Stimulated activated CD8-positive, alpha-beta memory T cell treated with anti-CD3 and anti-CD28 coated beads, Interleukin-2, amount 100 ng/mL, for 1 hour (primary cell): ENCODE measurements at places on chromosomes 5 and 9.

DNA sequence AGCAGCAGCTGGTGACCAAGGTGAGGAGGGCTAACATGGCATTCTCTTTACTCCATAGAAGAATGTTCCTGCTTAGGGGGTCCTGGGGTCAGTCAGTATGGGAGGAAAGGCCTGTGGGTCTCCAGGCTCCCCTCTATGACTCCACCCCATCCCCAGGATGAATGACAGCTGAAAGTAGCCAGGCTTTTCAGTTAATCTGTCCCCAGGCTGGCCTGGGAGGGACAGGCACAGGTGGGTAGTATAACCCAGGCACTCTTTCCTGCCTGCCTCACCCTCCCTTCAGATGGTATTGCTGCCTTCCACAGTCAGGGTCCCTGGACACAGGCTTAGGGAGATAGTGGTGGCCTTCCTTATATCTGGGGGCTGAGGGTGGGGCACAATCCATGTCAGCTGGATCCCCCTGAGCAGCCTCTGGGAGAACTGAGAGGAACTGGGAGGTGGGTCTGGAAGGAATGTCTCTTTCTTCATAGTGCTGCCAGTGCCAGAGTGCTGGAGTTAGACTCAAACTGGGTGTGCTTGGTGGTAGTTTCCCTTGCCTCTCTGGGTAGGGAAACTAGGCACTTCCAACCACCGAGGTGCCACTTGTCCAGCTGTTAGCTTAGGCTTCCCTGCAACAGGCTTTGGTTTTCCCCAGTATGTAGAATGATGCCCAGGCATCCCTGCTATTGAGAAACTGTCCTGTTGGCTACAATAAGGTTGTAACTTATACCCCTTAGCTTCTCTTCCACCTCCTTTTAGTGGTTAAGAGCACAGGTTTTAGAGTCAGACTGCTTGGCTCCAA, 27.8 kb downstream of the LARP1 start:
- DNase-seq, result no peak

DNA sequence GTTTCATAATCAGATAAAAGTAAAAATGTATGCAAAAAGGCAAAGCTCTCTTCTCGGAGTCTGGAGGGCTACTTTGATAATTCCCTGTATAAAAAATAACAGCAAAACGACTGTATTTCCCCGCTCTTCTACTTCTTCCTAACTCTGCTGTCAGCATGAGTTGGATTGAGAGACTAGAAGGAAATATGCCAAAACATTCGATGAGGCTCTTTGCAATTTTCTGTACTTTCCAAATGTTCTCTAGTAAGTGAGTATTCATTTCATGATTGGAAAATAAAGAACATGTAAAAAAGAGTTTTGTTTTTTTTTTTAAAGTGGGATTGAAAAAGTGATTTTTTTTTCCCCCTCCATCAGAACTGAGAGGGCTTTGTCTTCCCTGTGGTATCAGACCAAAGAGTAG, 677.5 kb downstream of the ACTL7B start:
- no peak for DNase-seq

GRCh38 chr5:96384353-96384752, 48.7 kb downstream of the PCSK1 start:
- no peak for DNase-seq

GRCh38 chr5:32711681-32712480, 760 bp downstream of the NPR3 start:
- no peak for DNase-seq

DNA sequence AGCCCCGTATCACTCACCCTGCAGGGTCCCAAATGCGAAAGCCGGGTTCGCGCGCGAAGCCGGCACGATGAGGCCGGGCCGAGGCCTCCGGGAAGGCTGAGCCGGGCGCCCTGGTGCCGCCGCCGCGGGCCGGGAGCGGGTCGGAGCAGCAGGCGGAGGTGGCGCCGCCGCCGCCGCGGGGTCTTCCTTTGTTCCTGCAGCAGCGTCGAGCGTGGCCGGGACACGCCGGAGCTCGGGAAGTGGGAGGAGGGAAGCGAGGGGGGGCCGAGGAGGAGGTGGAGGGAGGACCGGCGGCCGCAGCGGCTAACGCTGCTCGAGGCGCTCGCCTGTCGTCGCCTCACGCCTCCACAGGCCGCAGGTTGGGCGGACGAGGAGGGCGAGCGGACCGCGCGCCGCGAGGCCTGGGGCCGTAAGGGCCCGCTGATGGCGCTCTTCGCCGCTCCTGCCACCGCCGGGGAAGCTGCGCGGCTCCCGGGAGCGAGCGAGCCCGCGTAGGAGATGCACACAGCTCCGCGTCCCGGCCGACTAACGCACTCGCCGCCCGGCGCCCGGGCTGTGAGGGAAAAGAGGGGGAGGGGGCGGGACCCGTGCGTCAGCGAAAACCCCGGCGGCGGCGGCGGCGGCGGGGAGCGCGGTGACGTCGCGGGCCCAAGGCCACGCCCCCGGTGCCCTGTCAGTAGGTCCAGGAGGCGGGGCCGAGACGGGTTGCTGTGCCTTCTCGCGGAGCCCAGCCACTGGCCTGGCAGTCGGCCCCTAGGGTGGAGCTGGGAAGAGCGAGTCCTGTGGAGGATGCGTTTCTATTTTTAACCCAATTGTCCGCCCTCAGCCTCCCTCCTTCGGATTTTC, at the start of gene ZFAND5:
Gene ZFAND5, minus strand, starts transcription at position 530 of the 846 bp plus-strand sequence. CDS start 4,430 bp downstream, outside the sequence.
- DNase-seq, result peak; percentile 90

DNA sequence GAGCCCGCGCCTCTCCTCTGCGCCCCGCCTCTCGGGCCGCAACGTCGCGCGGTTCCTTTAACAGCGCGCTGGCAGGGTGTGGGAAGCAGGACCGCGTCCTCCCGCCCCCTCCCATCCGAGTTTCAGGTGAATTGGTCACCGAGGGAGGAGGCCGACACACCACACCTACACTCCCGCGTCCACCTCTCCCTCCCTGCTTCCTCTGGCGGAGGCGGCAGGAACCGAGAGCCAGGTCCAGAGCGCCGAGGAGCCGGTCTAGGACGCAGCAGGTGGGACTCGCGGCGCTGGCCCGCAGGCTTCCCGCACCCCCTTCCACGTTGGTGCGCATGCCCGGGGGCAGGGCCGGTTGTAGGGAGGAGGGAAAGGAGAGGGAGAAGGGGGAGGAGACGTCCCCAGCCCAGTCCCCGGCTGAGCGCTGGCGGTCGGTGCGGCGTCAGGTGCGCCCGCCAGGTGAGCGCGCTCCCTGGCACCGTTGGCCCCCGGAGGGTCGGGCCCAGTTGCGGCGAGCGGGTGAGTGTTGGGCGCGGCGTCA, at the start of gene OCLN:
Gene OCLN, plus strand, starts transcription at position 400 of the 532 bp plus-strand sequence. CDS start 11,455 bp downstream, outside the sequence.
- DNase-seq, result no peak

- DNase-seq, result no peak
These were observed 56.5 kb upstream of the FSD1L start for GRCh38 chr9:105391288-105391687.

DNA sequence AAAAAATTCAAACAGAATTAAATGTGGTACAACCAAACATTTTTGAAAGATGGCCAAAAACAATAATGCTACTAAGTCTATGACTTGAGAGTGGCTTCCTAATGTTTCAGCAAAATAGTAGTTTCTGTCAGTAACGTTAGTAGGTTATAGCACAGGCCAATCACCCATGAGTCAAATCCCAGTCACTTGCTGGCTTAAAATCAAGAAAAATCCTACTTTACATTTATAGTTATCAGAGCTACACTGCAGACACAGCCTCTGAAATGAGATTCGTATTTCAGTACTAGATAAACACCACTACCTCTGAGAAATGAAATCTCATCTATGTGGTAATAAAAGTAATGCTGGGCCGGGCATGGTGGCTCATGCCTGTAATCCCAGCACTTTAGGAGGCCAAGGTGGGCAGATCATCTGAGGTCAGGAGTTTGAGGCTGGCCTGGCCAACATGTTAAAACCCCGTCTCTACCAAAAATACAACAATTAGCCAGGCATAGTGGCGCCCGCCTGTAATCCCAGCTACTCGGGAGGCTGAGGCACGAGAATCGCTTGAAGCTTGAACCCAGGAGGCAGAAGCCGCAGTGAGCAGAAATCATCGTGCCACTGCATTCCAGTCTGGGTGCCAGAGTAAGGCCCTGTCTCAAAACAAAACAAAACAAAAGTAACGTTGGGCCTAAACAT, 6.1 kb downstream of the ZDHHC21 start:
- DNase-seq, result no peak

GRCh38 chr9:92963831-92964606, 16.7 kb downstream of the FGD3 start:
- peak; percentile 36 for DNase-seq

DNA sequence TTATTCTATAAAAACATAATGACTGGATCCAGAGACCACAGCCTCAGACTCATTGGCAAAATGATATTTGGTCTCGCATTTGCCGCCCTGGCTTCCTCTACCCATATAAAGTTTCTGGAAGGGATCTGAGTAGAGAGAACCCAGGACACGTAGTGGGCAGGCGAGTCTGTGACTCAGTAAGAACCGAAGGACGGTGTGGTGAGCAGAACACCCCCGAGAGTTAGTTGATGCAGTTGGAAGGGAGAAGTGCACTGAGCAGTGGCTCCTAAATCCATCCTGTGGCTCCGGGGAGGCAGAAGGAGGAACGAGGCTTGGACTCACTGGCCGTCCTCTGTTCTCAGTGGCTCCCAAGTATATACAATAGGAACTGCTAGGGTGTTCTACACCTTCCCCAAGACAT, 11.5 kb downstream of the SPRY4 start:
- no peak for DNase-seq

GRCh38 chr5:82151204-82151603, 127.0 kb downstream of the RPS23 start:
- DNase-seq, result no peak

DNA sequence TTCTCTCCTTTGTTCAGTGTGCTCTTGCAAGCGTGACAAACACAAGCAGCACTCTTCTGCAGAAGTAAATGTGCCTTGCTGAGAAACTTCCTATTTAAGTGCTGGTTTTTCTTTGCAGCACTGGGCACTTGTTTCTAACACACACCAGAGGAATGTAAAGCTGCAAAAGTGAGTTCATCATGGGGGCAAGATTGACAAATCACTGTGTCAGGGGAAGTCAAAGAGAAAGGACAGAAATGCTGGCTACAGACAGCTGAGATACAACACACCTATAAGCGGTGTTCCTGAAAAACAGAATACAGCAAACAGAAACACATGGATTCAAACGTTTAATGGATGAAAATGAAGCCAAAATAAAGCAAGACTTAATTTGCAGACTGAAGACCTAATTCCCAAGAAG, 19.6 kb downstream of the ROR2 start:
- no peak for DNase-seq

DNA sequence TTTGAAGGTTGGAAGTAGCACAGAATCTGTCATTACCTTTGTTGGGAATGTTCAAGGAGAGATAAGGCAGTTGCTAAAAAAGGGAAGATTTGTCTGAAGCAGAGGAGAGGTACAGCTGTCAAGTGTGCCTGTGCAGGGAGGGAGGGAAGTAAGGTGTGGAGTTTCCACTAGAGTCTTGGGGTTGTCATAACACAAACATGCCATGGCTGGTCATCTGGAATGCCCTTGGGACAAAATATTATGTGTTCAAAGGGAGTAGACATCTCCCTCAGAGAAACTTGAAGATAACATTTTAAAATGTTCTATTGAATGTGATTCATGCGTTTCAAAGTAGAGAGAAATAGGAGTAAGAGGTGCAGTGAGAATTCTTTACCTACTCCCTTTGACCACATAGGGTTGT, 95.0 kb downstream of the MUSK start:
- DNase-seq, result no peak

DNA sequence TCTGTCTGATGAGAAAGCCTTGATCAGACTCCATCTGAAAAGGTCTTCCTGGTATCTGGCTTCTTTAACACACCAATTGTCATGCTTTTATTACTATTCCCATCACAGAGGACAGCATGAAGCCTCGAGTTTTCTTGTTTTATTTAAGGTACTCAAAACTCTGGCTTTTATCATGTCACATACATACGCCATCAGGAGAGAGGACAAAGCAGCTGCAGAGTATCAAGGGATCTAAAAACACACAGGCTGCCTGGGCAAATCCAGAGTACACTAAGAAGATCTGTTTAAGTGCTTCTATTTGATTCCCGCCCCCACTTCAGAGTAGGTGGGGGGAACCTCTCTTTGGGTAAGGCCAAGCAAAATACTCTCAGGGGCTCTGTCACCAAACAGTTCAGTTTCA, 277.2 kb downstream of the SPOCK1 start:
- DNase-seq, result no peak

- no peak for DNase-seq
These were observed 78.8 kb downstream of the F2RL2 start for GRCh38 chr5:76544268-76544926.

- no peak for DNase-seq
These were observed 6.8 kb upstream of the CEP120 start for GRCh38 chr5:123429993-123430392.

GRCh38 chr5:170636206-170636605, 132.4 kb downstream of the KCNIP1 start:
- DNase-seq, result no peak

GRCh38 chr5:83527722-83528438, 56.3 kb downstream of the VCAN start:
- DNase-seq, result no peak

GRCh38 chr5:107056278-107056677, 614.5 kb downstream of the EFNA5 start:
- no peak for DNase-seq

- DNase-seq, result no peak
These were observed 1.4 kb upstream of the PTTG1 start for GRCh38 chr5:160420331-160420610.

- no peak for DNase-seq
These were observed 103.2 kb downstream of the DPYSL3 start for GRCh38 chr5:147406636-147407035.

DNA sequence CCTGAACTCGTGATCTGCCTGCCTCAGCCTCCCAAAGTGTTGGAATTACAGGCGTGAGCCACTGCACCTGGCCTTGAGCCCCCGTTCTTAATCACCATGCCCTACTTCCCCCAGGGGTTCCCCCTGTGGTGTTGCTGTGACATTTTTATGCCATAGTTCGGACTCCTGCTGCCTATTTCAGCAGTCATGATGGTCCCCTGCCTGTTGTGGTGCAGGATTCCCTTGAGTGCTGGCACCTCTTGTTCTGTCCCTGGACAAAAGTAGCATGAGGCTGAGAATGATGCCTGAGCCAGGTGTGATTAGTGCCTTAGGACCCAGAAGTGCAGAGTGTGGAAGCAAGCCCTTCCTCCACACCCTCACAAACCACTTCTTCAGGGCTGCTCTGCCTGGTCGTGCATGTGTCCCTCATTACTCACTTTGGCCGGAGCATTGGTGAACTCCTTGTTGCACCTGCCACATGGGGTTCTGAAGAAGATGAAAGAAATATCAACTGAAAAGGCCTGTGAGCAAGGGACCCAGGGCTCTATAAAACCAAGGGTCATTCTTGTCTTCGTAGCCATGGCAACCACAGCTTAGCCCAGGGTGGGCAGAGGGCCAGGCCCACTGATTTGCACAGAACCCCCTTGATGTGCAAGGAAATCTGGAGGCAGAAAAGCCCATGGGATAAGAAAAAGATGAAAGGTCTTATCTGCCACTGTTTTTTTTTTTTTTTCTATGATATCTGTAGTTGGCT, 228.0 kb downstream of the NTRK2 start:
- no peak for DNase-seq

DNA sequence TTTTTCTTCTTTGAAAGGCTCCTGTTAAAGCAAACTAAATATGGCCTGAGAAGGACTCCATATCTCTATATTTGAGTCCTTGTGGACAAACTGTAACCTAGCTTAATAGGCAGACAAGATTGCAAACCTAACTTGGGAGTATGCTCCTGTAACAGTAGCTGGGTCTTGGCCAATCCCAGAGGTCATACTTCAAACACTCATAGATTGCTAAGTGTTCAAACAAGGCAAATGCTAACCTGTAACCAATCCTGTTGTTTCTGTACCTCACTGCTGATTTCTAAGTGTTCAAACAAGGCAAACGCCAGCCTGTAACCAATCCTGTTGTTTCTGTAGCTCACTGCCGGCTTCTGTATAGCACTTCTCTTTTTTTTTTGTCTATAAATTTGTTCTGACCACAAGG, 50.6 kb upstream of the CLK4 start:
- no peak for DNase-seq
